Muscle of back (tissue), 13 donors: ENCODE measurements at places on chromosomes 6 and 20.

- DNase-seq: no peak
These were observed 106.1 kb downstream of the TFAP2B start for GRCh38 chr6:50924758-50925157.

- DNase-seq: peak; percentile 31
These were observed 190.0 kb downstream of the UBE3D start for GRCh38 chr6:82875573-82876185.

DNA sequence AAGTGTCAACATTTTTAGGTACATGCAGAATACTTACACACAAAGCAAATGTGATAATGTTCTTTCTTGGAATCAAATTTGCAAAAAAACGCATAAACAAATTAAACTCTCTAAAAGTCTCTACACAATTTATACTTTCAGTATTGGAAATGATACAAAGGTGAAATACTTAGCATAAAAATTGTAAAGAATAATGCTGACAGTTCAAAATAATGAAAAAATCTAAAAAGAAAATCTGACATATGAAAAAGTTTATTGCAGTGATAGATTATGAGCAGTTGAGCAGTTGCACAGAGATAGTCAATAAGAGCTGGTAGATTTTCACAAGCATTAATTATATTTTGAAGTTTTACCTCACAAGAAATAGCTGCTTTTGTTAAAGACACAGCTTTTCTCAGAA, 1176.4 kb upstream of the EYS start:
- DNase-seq: no peak

GRCh38 chr20:37492096-37492625, 28.9 kb upstream of the NNAT start:
- DNase-seq: no peak

DNA sequence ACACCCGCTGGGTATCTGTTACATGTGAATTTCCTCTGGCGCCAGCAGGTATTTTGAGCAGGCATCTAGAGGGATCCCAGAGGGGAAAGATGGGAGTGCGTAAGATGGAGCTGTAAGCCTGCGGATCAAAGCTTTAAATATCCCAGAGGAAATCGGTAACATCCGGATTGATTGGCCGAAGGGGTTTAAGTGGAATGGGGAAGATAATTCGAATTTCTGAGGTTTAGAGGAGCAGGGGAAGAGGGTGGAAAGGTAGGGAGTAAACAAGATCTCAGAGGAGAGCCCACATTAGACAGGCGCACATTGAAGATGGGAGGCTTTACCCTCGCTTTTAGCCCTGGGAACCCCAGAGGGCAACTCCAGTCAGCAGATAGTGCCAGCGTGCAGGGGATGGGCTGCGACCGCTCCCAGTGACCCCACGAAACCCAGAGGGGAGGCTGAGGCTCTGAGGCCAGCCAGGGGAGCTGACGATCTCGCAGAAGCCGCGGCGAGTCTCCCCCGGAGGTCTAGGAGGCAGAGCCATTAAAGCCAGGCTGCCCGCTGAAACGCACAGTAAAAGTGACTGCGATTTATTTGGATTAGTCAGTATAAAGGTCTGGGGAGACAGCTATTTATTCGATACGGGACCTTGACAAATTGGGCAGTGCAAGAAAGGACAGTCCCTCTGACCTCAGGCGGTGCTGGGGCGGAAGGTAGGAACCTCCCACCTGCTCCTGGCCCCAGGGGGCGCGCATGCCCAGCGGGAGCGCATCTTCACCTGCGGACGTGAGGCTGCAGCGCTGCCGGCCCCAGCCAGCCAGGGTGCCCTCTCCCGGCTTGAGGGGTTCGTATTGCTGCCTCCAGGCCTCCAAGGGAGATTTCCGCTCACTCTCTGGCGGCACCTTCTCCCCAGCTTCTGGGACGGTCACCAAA, 34.3 kb upstream of the TCF21 start:
- DNase-seq: no peak

GRCh38 chr6:127243501-127243900, 23.2 kb upstream of the RNF146 start:
- no peak for DNase-seq

DNA sequence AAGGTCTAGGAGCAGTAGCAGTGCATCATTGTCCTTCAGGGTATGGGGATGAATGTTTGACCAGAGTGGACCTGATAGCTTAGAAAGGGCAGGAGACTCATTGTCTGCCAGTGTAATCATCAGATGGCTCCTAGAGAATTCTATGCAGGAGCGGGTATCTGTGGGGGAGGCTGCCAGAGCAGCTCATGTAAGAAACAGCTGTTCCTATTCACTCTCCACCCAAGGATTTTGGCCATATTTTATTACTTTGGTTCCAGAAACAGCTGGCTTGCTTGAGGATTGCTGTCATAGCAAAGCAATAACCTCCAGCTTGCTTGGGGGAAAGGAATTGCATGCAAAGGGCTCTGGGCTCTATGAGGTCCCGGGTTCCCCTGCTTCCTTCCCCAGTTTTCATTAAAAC, 44.1 kb downstream of the RALY start:
- peak; percentile 53 for DNase-seq

DNA sequence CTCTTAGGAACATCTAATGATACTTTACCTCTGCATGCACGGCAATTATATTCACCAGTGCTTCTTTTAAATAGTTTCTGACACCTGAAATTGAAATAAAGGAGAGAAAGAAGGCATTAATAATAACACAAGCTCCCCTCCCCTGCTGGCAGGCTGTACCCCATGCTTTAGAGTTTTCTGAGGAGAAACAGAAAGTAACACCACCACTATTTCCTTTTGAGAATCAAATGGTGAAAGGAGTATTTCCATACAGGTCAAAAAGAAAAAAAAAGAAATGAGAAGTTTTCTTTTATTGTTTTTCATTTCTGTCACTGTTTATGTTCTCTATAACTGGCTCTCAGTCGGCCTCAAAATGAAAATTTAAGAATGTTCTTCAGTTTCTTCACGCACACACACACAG, 108.1 kb downstream of the IRF4 start:
- DNase-seq: no peak

- DNase-seq: peak; percentile 76
These were observed 30.1 kb downstream of the RIMS4 start for GRCh38 chr20:44780226-44780625.

- no peak for DNase-seq
These were observed 295.9 kb upstream of the FERMT1 start for GRCh38 chr20:6418732-6419131.

DNA sequence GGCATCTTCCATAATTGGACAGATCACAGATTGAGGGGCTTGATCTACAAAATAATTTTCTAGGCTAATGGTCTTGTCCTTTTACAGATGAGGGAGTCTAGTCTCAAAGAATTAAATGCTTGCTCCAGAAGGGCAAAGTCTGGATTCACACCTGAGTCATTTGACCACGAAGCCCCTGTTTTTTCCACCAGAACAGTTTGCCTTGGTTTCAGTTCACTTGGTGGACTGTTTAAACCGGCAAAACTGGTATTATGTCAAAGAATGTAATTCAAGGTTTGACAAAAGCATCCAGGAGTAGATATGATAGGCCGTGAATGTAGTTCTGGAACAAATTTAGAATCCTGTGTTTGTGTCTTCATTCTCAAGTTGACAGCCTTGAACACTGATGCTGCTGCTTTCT, 3.3 kb downstream of the MYO6 start:
- DNase-seq: no peak

DNA sequence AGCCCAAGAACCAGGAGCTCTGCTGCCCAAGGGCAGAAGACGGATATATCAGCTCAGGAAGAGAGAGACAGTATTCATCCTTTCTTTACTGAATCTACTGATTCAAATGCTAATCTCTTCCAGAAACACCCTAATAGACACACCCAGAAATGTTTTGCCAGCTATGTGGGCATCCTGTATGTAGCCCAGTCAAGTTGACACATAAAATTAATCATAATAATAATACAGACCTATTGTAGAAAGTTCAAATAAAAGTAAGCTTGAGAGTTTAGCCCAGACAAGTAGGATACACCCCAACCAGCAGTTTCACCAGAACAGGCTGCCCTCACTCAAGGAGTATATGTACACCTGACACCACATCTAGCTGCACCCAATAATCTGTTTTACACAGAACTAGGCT, 73.9 kb upstream of the VGLL2 start:
- no peak for DNase-seq

DNA sequence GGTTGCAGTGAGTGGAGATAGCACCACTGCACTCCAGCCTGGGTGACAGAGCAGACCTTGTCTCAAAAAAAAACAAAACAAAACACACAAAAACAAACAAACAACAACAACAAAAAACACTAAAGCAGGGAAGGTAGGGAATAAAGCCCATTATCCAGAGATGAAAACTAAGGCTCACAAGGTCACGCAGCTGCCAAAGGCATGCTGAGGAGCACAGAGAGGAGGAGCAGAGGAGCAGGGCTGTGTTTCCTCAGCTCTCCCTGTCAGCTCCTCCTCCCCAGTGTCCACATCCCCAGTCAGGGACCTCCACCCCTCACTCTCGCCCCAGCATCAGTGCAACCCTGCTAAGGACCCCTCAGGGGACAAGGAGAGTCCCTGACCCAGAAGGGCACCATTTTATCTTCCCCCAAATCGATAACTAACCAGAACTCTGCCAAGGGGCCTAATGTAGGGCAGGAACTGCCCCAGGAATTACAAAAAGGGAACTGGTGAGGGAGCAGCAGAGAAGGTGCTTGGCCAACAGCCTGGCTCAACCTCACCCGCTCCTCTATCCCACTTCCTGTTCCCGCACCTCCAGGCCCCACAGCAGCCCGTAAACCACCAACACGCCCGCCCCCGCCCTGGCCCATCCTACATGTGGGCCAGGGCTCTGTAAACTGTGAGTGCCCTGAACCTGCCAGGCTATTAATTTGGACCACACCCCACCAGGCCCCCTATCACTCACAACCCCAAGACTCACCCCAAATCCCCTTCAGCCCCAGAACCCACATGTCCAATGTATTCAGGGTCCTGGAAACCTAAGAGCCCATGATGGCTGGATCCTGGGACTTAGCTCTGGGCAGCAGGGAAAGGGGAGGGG, 9.0 kb downstream of the TEAD3 start:
- no peak for DNase-seq

GRCh38 chr6:33248643-33248931, 23.1 kb downstream of the VPS52 start:
- peak; percentile 35 for DNase-seq
